ENCODE measurements at places on chromosomes 7 and 10. TPM values are rescaled to one million over a fixed set of nuclear protein-coding genes. Genes with fewer than 3 reads are reported as not detected.
A peak's percentile ranks its signal among the peaks of the same experiment; 100 is the strongest.

Gene TUBAL3
- 0.91 TPM for total RNA-seq

GRCh38 chr7:7976677-7977076 is 8.1 kb downstream of the GLCCI1 start:
- no peak for DNase-seq
- no peak overlapping the region for H3K4me3 ChIP-seq

- no peaks in the 10 kb centered on the region for H3K36me3 ChIP-seq
- H3K4me1 ChIP-seq, result no peaks in the 10 kb centered on the region
- H3K4me3 ChIP-seq, result no peak overlapping the region
- no peak overlapping the region for H3K27ac ChIP-seq
- DNase-seq, result no peak
Measured at GRCh38 chr10:16942381-16943078, 125.3 kb upstream of the RSU1 start.

DNA sequence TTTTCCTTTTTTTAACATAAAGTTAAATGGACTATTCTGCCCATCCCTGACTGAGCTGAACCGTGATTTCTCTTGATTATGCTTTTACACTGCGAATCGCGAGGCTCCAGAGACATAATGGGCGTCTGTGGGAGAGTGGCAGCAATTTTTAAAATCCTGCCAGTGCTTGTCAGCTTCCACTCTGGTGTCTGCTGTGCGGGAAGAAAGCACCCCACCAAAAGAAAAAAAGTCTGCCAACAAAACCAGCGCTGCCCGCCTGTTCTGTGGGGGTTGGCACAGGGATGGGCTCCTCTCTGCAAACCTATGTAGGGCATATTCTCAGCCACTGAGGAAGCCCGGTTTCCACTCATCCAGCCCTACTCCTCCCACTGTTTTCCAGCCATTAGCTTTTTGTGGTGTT is 592.3 kb upstream of the GALNT17 start:
- no peak overlapping the region for H3K27ac ChIP-seq
- H3K4me1 ChIP-seq, result peaks cover 6% of the 10 kb centered on the region
- no peak for DNase-seq
- no peaks in the 10 kb centered on the region for H3K27me3 ChIP-seq
- no peak overlapping the region for H3K4me3 ChIP-seq

GRCh38 chr7:30321089-30321881 is 36.9 kb downstream of the ZNRF2 start:
- H3K27me3 ChIP-seq, result no peaks in the 10 kb centered on the region
- no peaks in the 10 kb centered on the region for H3K36me3 ChIP-seq

Gene PRRT4
- 1.5 TPM for total RNA-seq

Gene SLC13A1
- not detected for total RNA-seq

Gene SOSTDC1
- 0.25 TPM for total RNA-seq

DNA sequence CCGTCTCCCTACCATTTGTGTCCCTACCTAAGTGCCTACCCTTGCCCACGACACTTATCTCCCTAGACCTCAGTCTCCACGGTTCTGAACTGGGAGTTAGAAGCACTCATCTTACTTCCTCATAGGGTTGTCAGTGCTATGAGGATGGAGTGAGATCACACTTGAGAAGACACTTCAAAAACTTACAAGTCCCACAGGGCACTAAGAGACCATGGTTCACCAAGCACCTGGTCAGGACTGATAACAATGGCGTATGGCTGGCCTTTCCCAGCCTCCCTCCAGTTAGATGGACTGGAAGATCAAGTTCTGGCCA is 43.2 kb downstream of the KCNMA1 start:
- H3K27me3 ChIP-seq, result no peaks in the 10 kb centered on the region
- no peak overlapping the region for H3K27ac ChIP-seq
- DNase-seq, result no peak
- no peaks in the 10 kb centered on the region for H3K4me1 ChIP-seq
- H3K4me3 ChIP-seq, result no peak overlapping the region
- no peaks in the 10 kb centered on the region for H3K36me3 ChIP-seq

- H3K27ac ChIP-seq, result no peak overlapping the region
- H3K36me3 ChIP-seq, result no peaks in the 10 kb centered on the region
Measured at GRCh38 chr7:148720472-148720871, 21.8 kb downstream of the CUL1 start.

GRCh38 chr10:110067960-110068770 is 60.4 kb downstream of the ADD3 start:
- no peaks in the 10 kb centered on the region for H3K27me3 ChIP-seq
- peak; percentile 57 for DNase-seq
- no peaks in the 10 kb centered on the region for H3K36me3 ChIP-seq

DNA sequence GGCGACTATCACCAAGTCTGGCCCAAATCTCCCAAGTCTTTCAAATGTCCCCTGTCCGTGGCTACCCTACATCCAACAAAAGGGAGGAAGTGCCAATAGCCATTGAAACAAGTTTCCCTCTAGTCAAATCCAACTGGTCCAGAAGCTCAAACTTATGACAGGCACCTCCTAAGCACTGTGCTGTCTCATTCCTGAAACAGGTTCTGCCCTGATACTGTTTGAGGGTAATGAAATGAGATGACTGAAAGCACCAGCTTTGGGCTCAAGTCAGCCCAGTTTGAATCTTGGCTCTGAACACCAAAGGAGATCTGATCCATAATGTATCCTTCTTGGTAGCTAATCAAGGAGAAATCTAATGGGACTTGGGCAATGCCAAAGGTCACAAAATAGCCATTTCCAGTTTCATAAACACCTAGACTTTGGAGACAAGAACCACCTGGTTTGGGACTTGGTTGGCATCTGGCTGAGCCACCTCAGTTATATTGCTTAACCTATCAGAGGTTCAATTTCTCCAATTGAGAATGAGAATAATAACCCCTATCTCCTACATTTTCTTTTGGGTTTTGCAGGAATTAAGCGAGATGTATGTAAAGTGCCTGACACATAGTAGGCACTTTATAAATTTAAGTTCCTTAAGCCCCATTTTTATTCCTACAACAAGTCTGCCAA is 34.7 kb upstream of the ARID5B start:
- no peak overlapping the region for H3K4me3 ChIP-seq
- H3K36me3 ChIP-seq, result no peaks in the 10 kb centered on the region
- peaks cover 16% of the 10 kb centered on the region for H3K4me1 ChIP-seq
- no peak overlapping the region for H3K27ac ChIP-seq

- H3K27ac ChIP-seq, result no peak overlapping the region
- no peak for DNase-seq
- H3K4me3 ChIP-seq, result no peak overlapping the region
- no peaks in the 10 kb centered on the region for H3K27me3 ChIP-seq
- H3K36me3 ChIP-seq, result peaks cover 3% of the 10 kb centered on the region
- peaks cover 21% of the 10 kb centered on the region for H3K4me1 ChIP-seq
Measured at GRCh38 chr7:77820967-77821366, 22.4 kb downstream of the PHTF2 start.

DNA sequence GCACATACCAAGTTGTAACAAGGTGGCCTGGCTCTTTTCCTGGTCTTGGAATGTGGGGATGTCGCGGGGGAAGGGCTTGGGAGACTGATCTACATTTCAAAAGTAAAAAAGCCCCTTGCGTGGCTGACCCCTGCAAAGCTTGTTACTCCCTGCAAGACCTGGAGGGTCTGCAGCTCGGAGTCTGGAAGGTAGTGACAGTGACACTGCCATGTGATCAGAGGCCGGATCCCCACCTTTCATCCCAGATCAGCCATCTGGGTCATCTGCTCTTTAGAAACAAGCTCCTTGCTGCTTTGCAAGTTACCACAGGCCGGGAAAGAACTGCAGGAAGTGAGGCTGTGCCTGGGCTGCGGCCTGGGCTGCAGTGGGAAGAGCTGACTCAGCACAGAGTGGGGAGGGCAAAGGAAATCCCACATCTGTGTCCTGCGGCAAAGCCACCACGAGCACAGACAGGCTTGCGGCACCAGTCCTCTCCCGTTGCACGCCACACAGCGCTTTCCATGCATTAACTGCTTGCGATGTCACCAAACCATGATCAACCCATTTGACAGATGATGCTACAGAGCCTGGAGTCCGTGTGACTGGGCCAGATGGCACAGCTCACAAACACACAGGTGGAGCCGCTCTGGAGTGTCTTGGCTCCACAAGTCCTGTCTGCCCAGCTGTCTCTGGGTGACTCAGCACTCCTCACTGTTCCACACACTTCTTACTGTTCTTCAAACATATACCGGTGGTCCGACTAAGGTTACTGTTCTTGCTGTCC is 97.7 kb downstream of the SH3PXD2A start:
- H3K27ac ChIP-seq, result peak overlapping the region; percentile 100
- DNase-seq, result peak; percentile 83
- H3K4me1 ChIP-seq, result peaks cover 37% of the 10 kb centered on the region

- H3K36me3 ChIP-seq, result peaks cover 10% of the 10 kb centered on the region
- DNase-seq, result no peak
- no peak overlapping the region for H3K27ac ChIP-seq
- H3K4me3 ChIP-seq, result no peak overlapping the region
Measured at GRCh38 chr7:962401-963081, 8.1 kb upstream of the ADAP1 start.

Gene ABCA13
- total RNA-seq, result 0.09 TPM

DNA sequence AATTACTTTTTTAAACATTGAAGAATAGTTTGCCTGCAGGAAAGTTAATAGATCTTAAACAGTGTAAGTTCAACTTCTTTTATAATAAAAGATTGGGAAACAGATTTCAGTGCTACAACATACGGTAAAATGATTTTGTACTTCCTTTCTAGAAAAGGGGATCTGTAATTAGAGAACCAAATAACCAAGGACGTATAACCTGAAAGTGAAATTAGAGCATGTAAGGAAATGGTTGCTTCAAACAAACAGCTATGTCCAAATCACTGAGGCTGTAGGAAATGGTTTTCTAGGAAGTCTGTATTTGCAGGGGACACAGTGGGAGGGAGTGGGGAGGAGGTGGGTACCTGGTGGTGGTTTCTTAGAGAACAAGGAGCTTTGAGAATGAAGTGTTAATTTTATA is 57.9 kb upstream of the EXOC6 start:
- no peak for DNase-seq
- no peak overlapping the region for H3K4me3 ChIP-seq
- no peak overlapping the region for H3K27ac ChIP-seq
- H3K36me3 ChIP-seq, result no peaks in the 10 kb centered on the region

- H3K4me1 ChIP-seq, result no peaks in the 10 kb centered on the region
- H3K27me3 ChIP-seq, result no peaks in the 10 kb centered on the region
- DNase-seq, result no peak
- no peak overlapping the region for H3K4me3 ChIP-seq
- H3K27ac ChIP-seq, result no peak overlapping the region
Measured at GRCh38 chr10:1696106-1696505, 41.2 kb downstream of the ADARB2 start.

Gene PTN
- 5.3 TPM for total RNA-seq

Gene PLAC9
- 17.7 TPM for total RNA-seq

DNA sequence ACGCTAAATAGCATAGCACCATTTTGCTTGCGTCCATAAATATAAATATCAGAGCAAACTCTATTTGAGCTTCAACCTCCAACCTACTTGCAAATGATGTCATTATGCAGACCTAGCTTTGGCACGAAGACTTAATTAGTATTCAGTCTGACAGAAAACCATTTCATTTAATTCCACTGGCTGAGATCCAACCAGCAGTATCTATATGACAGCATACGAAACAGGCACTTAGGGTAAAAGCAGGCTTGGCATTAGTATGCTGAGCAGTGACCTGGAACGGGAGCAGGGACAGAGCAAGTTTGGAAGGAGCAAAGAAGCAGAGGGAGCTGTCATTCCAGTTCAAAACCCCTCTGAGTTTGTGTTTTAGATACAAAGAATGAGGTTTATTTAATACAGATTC is 312.5 kb upstream of the CHRM2 start:
- H3K4me3 ChIP-seq, result no peak overlapping the region
- H3K27ac ChIP-seq, result no peak overlapping the region

Gene CPVL
- total RNA-seq, result 133 TPM

- DNase-seq, result no peak
- H3K4me3 ChIP-seq, result no peak overlapping the region
- H3K27ac ChIP-seq, result no peak overlapping the region
- H3K27me3 ChIP-seq, result no peaks in the 10 kb centered on the region
- no peaks in the 10 kb centered on the region for H3K36me3 ChIP-seq
Measured at GRCh38 chr7:20280475-20281351, 50.0 kb upstream of the ITGB8 start.

DNA sequence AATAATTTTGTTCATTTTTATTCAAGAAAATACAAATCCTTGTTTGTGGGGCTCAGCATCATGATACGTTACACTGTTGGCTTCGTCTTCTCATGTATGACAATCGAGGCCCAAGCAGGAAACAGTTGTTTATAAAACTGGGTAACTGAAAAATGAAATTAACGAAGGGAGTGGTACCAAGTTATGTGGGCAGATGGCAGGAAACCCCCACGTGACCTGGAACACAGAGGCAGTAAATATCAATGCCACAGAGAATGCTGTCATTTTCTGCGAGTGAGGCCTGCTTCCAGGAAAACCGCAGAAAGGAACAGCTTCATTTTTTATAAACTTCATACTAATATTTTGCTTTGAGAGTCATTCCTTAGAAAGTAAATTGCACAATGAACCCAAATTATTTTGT is 201.0 kb upstream of the ADARB2 start:
- H3K27me3 ChIP-seq, result no peaks in the 10 kb centered on the region
- no peak overlapping the region for H3K27ac ChIP-seq
- no peaks in the 10 kb centered on the region for H3K36me3 ChIP-seq
- DNase-seq, result no peak
- H3K4me3 ChIP-seq, result no peak overlapping the region
- no peaks in the 10 kb centered on the region for H3K4me1 ChIP-seq

- no peaks in the 10 kb centered on the region for H3K27me3 ChIP-seq
- H3K4me1 ChIP-seq, result peaks cover 29% of the 10 kb centered on the region
- no peak overlapping the region for H3K4me3 ChIP-seq
Measured at GRCh38 chr7:66207540-66207939, 2.4 kb downstream of the TPST1 start.

GRCh38 chr7:105198223-105198622 is 184.2 kb downstream of the KMT2E start:
- H3K4me1 ChIP-seq, result no peaks in the 10 kb centered on the region
- H3K4me3 ChIP-seq, result no peak overlapping the region
- peak; percentile 30 for DNase-seq
- no peak overlapping the region for H3K27ac ChIP-seq
- H3K36me3 ChIP-seq, result peaks cover 25% of the 10 kb centered on the region

- peaks cover 61% of the 10 kb centered on the region for H3K36me3 ChIP-seq
- H3K4me3 ChIP-seq, result no peak overlapping the region
- no peak for DNase-seq
- H3K27me3 ChIP-seq, result no peaks in the 10 kb centered on the region
- no peak overlapping the region for H3K27ac ChIP-seq
Measured at GRCh38 chr7:100878685-100879084, 3.8 kb downstream of the SRRT start.

DNA sequence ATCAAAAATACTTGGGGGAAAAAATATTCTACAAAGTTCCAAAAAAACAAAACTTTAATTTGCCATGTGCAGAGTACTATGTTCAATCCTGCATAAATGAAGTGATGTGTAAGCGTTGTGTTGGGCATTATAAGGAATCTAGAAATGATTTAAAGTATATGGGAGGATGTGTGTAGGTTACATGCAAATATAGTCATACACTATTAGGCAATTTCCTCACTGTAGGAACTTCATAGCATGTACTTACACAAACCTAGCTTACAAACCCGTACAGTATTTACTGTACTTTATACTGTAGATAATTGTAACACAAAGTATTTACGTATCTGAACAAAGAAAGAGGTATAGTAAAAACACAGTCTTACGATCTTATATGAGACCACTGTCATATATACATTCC is 72.3 kb downstream of the NRBF2 start:
- no peak overlapping the region for H3K27ac ChIP-seq
- peaks cover 53% of the 10 kb centered on the region for H3K36me3 ChIP-seq
- no peaks in the 10 kb centered on the region for H3K27me3 ChIP-seq
- DNase-seq, result no peak
- H3K4me3 ChIP-seq, result no peak overlapping the region
- peaks cover 75% of the 10 kb centered on the region for H3K4me1 ChIP-seq
